ENCODE measurements at places on chromosomes 6 and 20.

DNA sequence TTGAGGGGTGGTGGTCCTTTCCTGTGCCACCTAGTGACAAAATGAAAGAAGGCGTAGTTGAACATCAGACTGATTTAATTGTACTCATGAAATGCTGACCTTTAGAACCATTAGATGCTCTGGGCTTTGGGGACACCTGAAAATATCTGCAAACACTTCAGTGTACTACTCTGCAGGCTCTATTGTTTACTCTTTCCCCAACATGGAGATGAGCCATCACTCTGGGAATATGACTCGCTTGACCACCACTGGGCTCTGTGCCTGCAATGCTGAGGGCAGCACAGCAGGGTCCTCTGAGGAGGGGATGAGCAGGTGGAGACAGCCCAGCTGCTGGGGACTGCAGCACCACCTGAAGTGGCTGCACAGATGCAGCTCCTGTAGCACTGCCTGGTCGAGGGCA is 74.8 kb upstream of the SLC24A3 start:
- DNase-seq: no peak

GRCh38 chr6:78607189-78607588 is 260.2 kb upstream of the IRAK1BP1 start:
- DNase-seq: peak; percentile 47

- DNase-seq: no peak
Measured at GRCh38 chr6:81456416-81456815, 296.1 kb downstream of the TENT5A start.

DNA sequence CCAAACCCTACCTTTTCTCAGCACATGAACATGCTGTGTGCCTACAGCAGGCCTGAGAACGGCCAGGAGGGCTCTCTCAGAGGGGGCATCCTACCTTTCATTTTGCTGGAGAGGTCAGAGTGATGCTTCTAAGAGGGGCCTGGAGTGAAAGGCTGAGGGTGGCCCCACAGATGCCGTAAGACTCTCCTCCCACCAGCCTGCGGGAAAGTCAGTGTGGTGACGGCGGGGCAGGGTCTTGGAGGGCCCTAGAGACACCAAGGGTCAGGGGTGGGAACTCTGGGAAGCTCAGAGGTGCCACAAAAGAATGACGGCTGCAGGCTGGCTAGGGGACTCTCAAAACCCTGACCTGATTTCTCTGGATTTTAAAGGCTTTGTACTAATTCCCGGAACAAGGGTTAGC is 107.6 kb downstream of the SLC23A2 start:
- no peak for DNase-seq

GRCh38 chr6:168636147-168637004 is 195.4 kb downstream of the SMOC2 start:
- DNase-seq: no peak

DNA sequence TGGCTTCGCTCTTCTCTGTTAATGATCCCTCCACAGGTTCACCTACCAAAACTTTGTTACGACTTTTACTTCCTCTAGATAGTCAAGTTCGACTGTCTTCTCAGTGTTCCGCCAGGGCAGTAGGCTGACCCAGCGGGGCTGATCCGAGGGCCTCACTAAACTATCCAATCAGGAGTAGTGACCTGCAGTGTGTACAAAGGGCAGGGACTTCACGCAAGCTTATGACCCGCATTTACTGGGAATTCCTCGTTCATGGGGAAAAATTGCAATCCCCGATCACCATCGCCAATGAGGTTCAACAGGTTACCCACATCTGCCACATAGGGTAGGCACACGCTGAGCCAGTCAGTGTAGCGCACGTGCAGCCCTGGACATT is 771.4 kb upstream of the DEFB115 start:
- no peak for DNase-seq

- DNase-seq: no peak
Measured at GRCh38 chr20:61700595-61701140, 365.0 kb downstream of the TAF4 start.
